ENCODE measurements at places on chromosomes 5 and 9. TPM values are rescaled to one million over a fixed set of nuclear protein-coding genes. Genes with fewer than 3 reads are reported as not detected.
A peak's percentile ranks its signal among the peaks of the same experiment; 100 is the strongest.

- no peak for DNase-seq
Measured at GRCh38 chr9:32340361-32340760, 44.1 kb upstream of the ACO1 start.

Gene GLRA1
- total RNA-seq = not detected

Gene CCIN
- 0.45 TPM for total RNA-seq

DNA sequence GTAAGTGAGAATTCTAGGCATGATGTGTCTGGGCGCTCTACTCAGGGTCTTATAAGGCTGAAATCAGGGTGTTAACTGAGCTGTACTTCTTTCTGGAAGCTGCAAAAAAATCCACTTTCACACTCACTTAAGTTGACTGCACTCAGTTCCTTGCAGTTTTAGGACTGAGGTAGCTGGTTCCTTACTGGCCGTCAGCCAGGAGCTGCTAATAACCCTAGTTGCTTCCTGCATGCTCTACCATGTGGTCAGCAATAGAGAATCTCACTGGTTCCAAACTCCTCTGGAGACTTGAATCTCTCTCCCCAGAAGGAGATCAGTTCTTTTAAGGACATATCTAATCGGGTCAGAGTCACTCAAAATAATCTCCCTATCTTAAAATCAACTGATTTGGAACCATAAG, 911.2 kb downstream of the EFNA5 start:
- DNase-seq = peak; percentile 40

Gene OR13D1
- not detected for total RNA-seq

Gene FLT4
- total RNA-seq = 1.6 TPM

Gene AGXT2
- total RNA-seq = not detected

DNA sequence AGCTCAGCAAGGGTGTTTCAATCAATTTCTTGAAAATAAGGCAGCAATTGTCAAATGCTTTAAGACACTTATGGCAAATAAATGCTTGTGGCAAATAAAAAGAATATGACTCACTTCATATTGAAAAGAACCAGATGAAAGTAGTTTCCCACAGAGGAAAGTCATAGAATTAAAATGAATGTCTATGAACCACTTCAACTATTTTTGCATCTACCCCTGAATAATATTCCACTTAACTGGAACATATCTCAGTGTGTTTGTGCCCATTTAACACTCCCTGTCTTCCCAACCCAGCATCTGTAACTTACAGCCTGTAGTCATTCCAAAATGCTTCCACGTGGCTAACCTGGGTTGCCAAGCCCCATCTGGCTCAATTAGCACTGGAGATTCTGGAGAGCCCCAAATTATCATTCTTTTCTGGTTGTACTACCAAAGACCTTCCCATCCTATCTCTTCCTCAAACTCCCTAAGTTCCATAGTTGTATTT, 84.7 kb downstream of the FEM1C start:
- DNase-seq = no peak

- DNase-seq = peak; percentile 59
Measured at GRCh38 chr9:134364391-134365114, 38.3 kb downstream of the RXRA start.

Gene TNFAIP8
- 1.2 TPM for total RNA-seq

Gene CTXN3
- total RNA-seq = not detected

Gene UBE2R2
- 31.0 TPM for total RNA-seq

Gene SPINK4
- total RNA-seq = not detected

Data from stomach (tissue), 19 donors.